ENCODE measurements at places on chromosomes 2 and 18. TPM values are rescaled to one million over a fixed set of nuclear protein-coding genes. Genes with fewer than 3 reads are reported as not detected.
A peak's percentile ranks its signal among the peaks of the same experiment; 100 is the strongest.

Gene MREG
- 5.4 TPM for total RNA-seq

Gene REG1A
- total RNA-seq, result not detected

Gene OXER1
- total RNA-seq, result 0.78 TPM

Gene IWS1
- 47.8 TPM for total RNA-seq

Gene CRYGC
- not detected for total RNA-seq

Gene GPR45
- not detected for total RNA-seq

Gene MROH2A
- 20.4 TPM for total RNA-seq

Gene CNTNAP5
- not detected for total RNA-seq

Gene DAW1
- total RNA-seq, result not detected

Gene IL1RL1
- 1.0 TPM for total RNA-seq

DNA sequence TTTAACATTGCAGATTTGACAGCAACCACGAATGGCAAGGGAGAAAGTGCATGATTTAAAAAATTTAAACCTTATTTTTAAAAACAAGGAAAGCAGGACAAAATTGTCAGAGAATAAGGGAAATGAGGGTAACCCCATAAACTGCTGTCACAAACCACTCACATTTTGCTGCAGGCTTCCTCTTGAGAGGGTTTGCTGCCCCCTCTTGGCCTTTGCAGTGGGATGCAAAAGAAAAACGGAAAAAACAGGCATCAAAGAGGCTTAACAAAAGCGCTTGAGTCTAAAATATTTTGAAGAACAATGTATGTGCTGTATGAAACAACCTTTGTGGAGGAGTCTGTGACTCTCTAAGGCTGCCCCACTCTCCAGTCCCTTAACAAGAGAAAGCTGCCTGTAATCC is 91.6 kb downstream of the TMX3 start:
- no peak for DNase-seq

GRCh38 chr2:109164739-109165221 is 35.8 kb downstream of the SH3RF3 start:
- no peak for DNase-seq

GRCh38 chr2:225598426-225598825 is 198.9 kb downstream of the NYAP2 start:
- no peak for DNase-seq

DNA sequence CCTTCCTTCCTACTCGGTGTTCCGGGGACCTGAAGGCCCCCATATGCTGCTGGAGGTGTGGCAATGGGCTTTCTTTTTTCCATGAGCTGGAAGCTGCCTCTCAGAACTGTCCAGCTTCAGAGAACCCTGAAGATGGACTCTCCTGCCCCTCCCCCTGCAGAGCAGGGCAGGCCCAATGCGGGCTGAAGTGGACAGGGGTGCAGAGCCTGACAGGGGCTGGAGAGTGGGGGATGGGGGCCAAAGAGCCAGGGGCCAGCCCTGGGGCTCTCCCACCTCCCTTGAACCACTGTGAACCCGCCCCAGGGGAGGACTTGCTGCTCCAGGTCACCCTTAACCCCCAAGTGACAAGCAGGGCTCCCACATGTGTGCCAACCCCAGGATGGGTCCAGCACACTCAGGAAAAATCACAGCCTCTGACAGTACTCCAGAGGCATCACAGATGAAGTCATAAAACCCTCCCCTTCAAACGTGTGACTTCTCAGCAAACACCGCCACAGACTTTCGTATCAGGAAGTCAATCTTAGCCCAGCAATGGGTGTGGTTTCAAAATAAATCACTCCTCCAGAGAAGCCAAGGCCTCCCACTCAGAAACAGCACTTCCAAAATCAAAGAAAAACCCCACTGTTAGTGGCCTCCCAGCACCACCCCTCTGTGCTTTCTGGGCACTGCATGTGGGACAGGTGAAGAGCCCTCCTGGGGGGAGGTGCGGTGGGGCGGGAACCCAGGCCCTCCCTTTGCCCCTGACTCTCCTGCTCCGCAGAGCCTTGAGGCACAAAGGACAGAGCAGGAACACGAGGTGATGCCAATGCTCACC is 135.8 kb downstream of the HDAC4 start:
- no peak for DNase-seq

- DNase-seq, result no peak
Observed at GRCh38 chr2:59176737-59177136, 935.6 kb upstream of the FANCL start.

DNA sequence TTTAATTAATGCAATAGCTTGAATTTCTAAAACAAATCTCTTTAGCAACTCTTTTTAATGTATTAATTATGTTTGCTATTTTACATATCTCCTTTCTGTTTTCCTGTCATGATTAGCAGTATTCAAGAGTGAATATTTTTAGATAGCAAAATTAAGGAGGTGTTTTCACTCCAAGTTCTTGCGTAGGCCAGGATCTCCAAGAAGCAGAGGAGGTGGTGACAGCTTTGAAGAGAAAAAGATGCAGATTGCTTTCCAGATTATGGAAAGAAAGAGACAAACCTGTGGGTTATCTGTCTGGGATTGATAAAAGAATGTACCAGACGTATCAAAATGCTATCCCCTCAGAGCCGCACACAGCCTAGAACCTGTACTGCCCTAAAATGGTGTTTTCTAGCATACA is 163.5 kb upstream of the FAM98A start:
- no peak for DNase-seq

GRCh38 chr2:46075848-46076247 is 221.4 kb upstream of the EPAS1 start:
- no peak for DNase-seq

GRCh38 chr18:72089432-72089831 is 454.7 kb downstream of the CBLN2 start:
- no peak for DNase-seq

DNA sequence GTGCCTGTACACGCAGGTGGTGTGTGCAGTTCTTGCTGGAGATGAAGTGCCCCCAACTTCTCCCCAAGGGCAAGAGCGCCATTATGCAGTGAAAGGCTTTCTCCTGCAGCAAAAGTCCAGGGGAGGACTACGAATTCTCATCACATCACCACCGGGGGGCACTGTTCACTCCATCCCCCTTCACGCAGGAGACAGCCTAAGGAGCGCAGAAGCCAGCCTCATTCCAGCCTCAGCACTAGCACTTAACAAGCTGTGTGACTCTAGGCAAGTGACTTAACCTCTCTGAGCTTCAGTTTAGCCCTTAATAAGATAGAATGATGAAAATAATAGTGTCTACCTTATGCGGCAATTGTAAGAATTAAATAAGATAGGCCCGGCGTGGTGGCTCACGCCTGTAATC is 32.3 kb downstream of the DNMT3A start:
- peak; percentile 27 for DNase-seq

GRCh38 chr2:12008425-12009061 is 262.1 kb downstream of the LPIN1 start:
- DNase-seq, result no peak

GRCh38 chr2:39156107-39156506 is 35.3 kb upstream of the SOS1 start:
- DNase-seq, result no peak

DNA sequence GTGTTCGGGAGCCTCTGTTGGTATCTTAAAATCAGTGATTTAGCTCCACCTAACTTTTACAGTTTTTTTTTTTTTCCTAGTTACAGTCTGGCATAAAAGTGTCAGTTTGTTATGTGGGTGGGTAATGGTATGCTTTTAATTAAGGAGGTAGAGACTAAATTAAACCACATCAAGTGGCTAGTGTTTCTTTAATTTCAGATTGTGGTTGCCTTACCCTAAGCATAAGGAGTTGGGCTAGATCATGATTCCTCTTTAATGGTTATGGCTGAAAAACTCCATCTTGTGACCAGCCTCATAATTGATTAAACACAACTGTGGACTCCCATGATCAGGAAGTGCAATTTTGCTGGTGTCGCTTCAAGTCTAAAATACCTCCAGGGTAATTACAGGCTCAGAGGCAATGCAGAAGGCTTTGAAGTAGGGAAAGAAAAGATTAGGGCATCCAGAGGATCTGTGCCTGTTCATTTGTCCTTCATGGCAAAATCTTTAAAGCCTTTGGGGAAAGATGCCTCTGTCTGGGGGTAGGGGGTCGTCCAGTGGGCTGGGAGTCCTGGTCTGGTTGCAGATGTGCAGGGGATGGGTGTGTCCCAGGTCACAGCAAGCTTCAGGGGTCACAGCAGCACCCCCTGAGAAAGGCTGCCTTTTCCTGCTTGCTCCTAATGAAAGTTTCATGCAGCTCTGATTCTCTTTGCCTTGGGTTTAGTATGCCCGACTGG is 579.2 kb downstream of the BCL11A start:
- no peak for DNase-seq

DNA sequence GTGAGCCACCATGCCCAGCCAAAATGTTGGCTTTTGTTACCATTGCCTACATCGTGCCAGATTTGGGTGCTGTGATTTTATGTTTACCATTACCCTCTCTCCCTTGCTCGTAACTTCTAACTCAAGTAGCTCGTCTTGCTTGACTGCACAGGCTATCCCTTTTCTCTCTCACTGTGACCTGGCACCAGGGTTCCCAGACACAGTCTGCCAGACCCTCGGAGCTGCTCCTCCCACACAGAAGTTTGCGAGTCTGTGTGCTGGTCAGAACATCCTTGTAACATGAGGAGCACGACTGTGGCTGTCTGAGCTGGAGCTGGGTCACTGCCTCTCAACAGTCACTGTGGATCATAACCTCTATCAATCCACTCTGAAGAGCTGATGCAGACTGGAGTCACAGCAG is 152.5 kb upstream of the ACKR3 start:
- DNase-seq, result peak; percentile 46

GRCh38 chr2:114661971-114662939 is 219.8 kb downstream of the DPP10 start:
- peak; percentile 46 for DNase-seq

- no peak for DNase-seq
Observed at GRCh38 chr2:236799391-236800026, 229.9 kb downstream of the ACKR3 start.

- no peak for DNase-seq
Observed at GRCh38 chr2:12014088-12014960, 267.9 kb downstream of the LPIN1 start.
